ENCODE measurements at places on chromosomes 3 and 15.

DNA sequence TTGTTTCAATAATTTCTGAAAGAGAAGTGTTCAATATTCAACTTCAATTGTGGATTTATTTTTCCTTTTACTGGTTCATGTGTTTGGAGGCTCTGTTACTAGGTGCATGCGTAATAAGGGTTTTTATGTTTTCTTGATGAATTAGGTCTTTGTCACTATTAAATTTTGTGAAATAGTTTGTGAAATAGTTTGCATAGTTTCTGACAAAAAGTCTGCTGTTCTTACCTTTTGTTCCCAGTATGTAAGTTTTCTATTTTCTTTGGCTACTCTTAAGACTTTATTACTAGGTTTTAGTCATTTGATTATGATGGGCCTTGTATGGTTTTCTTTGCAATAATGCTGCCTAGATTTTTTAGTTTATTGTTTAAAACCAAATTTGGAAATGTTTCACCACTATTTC is 38.0 kb downstream of the MEF2A start:
- DNase-seq, result no peak

DNA sequence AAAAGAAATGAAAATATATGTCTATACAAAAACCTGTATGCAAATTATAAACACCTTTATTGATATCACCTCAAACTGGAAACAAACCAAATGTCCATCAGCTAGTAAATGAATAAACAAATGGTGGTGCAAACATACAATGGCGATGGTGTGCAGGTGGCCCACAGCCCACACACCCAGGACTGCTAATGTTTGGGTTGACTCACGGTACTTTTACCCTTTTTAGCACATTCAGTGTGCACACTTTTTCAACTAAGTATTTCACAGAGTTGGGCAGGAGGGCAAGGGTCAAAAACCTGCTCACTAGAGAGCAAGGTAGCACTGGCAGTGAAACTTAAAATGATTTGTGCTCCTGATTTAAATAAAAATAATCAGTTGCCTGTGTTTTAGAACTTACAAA is 123.1 kb upstream of the BHLHE40 start:
- DNase-seq, result no peak

GRCh38 chr3:31226346-31226745 is 306.4 kb upstream of the STT3B start:
- no peak for DNase-seq

DNA sequence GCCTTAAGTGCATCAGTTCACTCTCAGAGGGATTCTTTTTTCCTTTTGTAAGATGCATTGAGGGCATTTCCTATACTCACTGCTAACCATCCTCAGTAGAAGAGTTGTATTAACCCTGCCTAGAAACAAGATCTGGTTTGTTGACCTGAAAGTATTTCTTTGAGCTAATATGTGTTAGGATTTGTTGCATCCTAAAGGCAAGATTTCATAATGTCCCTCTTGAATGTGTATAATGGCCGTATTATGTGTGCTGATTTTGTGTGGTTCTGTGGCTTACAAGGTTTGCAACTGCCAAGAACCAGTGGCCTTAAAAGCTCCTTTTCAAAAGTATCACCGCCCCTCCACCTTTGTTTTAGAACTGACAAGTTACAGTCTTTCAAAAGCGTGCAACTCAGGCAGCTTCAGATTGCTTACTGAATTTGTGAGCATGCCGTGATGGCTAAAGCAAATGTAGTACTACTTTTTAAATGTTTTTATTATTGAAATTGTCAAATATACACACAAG is 182.0 kb upstream of the BHLHE40 start:
- DNase-seq, result no peak

GRCh38 chr3:71708476-71709105 is 16.6 kb downstream of the EIF4E3 start:
- no peak for DNase-seq
